ENCODE measurements at places on chromosomes 6 and 20. TPM values are rescaled to one million over a fixed set of nuclear protein-coding genes. Genes with fewer than 3 reads are reported as not detected.

ASIP gene
- not detected for total RNA-seq

PSORS1C1 gene
- 0.49 TPM for total RNA-seq

TULP1 gene
- total RNA-seq: not detected

GSTA1 gene
- not detected for total RNA-seq

DNA sequence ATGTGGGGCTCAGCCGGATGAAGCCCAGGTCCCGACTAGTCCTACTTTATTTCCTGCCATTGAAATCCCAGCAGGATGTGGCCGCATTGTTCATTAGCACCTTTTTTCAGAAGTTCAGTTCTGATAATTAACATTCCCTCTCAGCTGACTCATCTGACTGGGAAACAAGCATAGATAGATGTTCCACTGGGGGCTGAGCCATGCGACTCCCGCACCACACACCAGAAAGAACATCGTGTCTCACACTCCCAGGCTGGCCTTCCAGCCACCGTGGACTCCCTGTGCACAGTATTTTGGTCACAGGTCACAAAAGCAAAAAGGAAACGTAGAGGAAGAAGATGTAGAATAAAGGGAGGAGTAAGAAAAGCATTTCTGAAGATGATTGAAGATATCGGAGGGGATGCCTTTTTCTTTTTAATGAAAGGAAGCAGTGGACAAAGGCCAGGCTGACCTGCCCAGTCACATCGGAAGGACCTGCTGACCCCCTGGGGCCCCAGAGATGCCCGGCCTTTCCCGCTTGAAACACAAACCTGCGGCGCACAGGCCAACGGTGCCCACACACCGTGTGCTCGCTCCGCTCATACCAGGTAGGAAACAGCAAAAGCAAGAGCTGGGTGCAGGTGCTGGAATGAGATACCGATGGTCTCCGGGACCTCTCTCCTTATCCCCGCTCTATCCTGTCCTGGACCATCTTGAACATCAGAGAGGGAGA, 11.8 kb downstream of the RPS6KA2 start:
- H3K4me1 ChIP-seq: no peaks in the 10 kb centered on the region
- no peak overlapping the region for H3K27ac ChIP-seq
- no peaks in the 10 kb centered on the region for H3K36me3 ChIP-seq
- no peaks in the 10 kb centered on the region for H3K27me3 ChIP-seq

- no peak for DNase-seq
- no peak overlapping the region for H3K27ac ChIP-seq
Measured at GRCh38 chr6:143884216-143884900, 20.1 kb downstream of the ZC2HC1B start.

DNA sequence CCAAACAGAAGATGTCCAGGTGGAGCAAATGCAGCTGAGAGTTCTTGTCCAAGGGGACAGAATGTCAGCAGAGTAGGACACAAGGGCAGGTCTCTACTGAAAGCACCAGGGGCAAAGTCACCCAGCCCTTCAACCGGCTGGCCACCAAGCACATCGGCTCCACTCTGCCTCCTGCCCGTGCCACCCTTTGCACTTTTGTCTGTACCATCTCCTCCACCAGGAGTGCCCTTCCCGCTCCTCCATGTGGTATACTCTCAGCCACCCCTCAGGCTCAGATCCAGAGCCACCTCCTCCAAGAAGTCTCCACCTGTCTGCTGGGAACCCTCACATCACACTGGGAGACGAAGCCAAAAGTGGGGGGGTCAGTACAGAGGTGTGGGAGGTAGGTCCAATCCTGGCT, 4.1 kb upstream of the HSPA12B start:
- no peak for DNase-seq
- no peak overlapping the region for H3K27ac ChIP-seq

DNA sequence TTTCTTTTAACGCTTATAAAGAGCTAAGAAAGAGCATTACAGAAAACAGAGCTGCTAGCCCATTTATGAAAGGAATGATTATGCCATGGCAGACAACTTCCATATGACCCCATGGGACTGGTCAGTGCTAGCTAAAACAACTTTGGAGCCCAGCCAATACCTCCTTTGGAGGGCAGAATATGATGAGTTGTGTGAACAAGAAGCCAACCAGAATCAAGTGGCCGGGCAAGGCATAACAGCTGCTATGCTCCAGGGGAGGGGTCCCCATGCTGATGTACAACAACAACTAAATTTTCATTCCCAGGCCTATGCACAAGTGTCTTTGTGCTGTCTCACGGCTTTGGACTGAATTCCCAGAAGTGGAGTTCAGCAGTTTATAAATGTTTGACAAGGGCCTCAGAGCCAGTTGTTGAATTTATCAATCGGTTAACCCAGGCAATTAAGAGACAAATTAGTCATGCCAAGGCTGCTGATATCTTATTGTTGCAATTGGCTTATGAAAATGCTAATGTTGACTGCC, 65.0 kb upstream of the ASCC3 start:
- no peaks in the 10 kb centered on the region for H3K4me1 ChIP-seq
- no peaks in the 10 kb centered on the region for H3K36me3 ChIP-seq
- H3K27ac ChIP-seq: no peak overlapping the region
- no peak for DNase-seq
- H3K4me3 ChIP-seq: no peak overlapping the region

DNA sequence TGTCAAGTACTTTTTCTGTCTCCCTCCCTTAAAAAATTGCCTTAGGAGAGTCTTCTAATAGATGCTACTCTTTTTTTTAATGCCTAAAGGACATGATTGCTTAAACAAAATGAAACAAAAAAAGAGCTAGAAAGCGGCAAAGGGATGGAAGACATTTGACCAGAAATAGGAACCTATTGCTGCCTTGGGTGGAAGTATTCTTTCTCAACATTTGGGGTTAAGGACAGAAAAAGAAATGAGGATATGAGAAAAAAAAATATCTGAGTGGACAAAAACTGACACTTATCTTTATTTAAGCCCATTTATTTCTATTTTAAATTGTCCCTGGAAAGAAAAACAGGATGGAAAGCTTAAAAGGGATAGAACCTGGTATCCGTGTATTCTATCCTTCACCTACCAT, 664.9 kb upstream of the CITED2 start:
- no peaks in the 10 kb centered on the region for H3K4me1 ChIP-seq
- H3K27me3 ChIP-seq: no peaks in the 10 kb centered on the region
- no peak for DNase-seq
- no peaks in the 10 kb centered on the region for H3K36me3 ChIP-seq
- no peak overlapping the region for H3K27ac ChIP-seq
- no peak overlapping the region for H3K4me3 ChIP-seq

- H3K27me3 ChIP-seq: no peaks in the 10 kb centered on the region
- DNase-seq: no peak
- no peaks in the 10 kb centered on the region for H3K36me3 ChIP-seq
- peaks cover 17% of the 10 kb centered on the region for H3K4me1 ChIP-seq
Measured at GRCh38 chr6:25147223-25147622, 132.0 kb upstream of the CARMIL1 start.

DNA sequence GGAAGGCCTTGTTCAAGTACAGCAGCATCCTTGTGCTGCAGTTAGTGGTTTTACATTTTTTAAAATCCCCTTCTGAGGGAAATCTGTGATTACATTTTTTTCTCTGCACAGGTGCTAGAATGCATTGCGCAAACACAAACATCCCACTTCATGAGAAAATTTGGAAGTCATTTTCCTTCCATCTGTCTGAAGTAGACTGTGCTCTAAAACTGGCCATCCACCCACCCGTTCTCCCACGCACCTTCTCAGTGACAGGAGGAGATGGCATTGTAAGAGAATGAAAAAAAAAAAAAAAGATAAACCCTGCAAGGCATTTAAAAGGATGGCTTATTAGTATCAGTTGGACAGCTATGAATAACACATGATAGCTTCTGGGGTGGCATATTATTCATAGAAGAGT, 65.0 kb downstream of the SOBP start:
- peaks cover 12% of the 10 kb centered on the region for H3K4me1 ChIP-seq
- H3K27me3 ChIP-seq: no peaks in the 10 kb centered on the region
- DNase-seq: no peak
- H3K36me3 ChIP-seq: no peaks in the 10 kb centered on the region

- no peak overlapping the region for H3K4me3 ChIP-seq
- no peak for DNase-seq
- no peaks in the 10 kb centered on the region for H3K36me3 ChIP-seq
Measured at GRCh38 chr20:23225407-23226060, 125.1 kb upstream of the NXT1 start.

DNA sequence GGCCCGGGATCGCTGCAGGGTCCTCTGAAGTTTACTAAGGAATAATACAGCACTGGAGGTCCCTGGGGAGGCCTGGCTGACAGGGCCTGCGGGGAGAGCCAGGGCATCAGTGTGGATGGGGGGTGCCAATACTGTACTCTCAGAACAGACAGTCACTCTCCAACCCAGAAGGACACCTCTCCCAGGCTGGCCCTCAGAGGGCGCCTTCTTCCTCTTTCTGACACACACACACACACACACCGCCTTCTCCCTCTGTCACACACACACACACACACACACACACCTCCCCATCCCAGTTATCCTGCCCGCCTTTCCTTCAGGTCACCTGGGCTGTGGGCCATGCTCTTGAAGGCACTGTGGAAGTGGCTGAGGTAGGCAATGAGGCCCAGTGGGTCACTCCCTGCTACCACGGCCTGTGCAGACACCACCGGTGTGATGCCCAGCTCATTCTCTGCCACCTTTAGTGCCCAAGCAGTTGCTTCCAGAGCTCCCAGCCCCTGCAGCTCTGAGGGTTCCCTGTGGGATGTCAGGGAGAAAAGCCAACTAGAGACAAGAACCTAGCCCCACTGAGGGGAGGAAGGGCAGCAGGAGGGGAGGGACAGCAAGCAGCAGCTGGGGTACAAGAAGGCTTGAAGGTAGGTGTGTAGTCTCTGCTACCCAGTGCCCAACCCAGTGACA, 7.5 kb downstream of the SMPD2 start:
- peak overlapping the region; percentile 18 for H3K27ac ChIP-seq
- no peak for DNase-seq
- peaks cover 65% of the 10 kb centered on the region for H3K4me1 ChIP-seq
- H3K36me3 ChIP-seq: peaks cover 72% of the 10 kb centered on the region

SDHAF4 gene
- 7.6 TPM for total RNA-seq

DNA sequence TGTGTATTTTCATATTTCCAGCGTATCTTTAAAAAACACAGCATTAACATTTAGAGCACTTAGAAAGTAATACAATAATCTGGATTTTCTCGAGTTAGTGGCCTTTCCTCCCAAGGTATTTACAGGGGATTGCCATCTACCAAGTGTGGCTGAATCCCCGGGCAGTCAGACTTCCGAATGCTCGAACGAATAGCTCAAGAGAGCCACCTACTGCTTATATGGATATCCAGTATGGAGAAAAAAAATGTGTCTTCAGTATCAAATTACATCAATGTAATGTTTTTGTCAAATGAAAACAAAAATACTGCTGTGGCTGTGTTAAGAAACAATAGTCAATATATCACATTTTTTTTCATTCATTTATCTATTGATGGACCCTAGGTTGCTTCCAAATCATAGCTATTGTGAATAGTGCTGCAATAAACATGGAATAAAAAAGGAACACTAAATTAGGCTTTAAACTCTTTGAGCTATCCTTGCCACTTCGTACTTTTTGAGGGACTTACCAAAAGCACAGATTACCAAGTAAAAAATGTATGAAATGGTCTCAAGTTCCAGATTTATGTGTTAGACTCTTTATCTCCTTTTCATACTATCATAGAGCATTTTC, 654.5 kb upstream of the PTCHD4 start:
- H3K27me3 ChIP-seq: no peaks in the 10 kb centered on the region
- no peak overlapping the region for H3K27ac ChIP-seq
- H3K4me3 ChIP-seq: no peak overlapping the region
- H3K36me3 ChIP-seq: no peaks in the 10 kb centered on the region
- H3K4me1 ChIP-seq: no peaks in the 10 kb centered on the region

CST1 gene
- total RNA-seq: not detected

Measured in activated B cell treated with CpG ODN at 0.5 μM for 24 hours (primary cell).